ENCODE measurements at places on chromosomes 13 and 19. TPM values are rescaled to one million over a fixed set of nuclear protein-coding genes. Genes with fewer than 3 reads are reported as not detected.

Gene SHISA2
- total RNA-seq: 68.7 TPM

Gene MAP3K10
- 5.6 TPM for total RNA-seq

Gene TNFSF11
- total RNA-seq: not detected

Gene KLC3
- total RNA-seq: 1.3 TPM

Gene ZNF541
- total RNA-seq: not detected

Gene IGLON5
- 0.05 TPM for total RNA-seq

Gene NKG7
- not detected for total RNA-seq

Gene FREM2
- 2.4 TPM for total RNA-seq

Gene TMEM150B
- total RNA-seq: not detected

Gene ZNF225
- 9.2 TPM for total RNA-seq

Gene DLEU7
- not detected for total RNA-seq

Gene TMIGD2
- total RNA-seq: not detected

Gene ADGRL1
- total RNA-seq: 0.87 TPM

Gene IL11
- 38.4 TPM for total RNA-seq

Gene HCN2
- not detected for total RNA-seq

Gene SULT2B1
- total RNA-seq: not detected

Gene MIER2
- total RNA-seq: 18.1 TPM

Gene PTBP1
- 67.7 TPM for total RNA-seq

Gene RGS9BP
- total RNA-seq: not detected

Gene EID2
- 5.4 TPM for total RNA-seq

Gene CUL4A
- 130 TPM for total RNA-seq

Gene GFY
- not detected for total RNA-seq

Gene PRRG2
- 4.2 TPM for total RNA-seq

Gene MYO1F
- total RNA-seq: 0.17 TPM

Gene PBX4
- total RNA-seq: 2.6 TPM

Gene ALKBH6
- 11.8 TPM for total RNA-seq

Gene SIGLEC14
- not detected for total RNA-seq

All from renal cortical epithelial cell (primary cell).